ENCODE measurements at places on chromosomes 16 and 17.
A peak's percentile ranks its signal among the peaks of the same experiment; 100 is the strongest.

DNA sequence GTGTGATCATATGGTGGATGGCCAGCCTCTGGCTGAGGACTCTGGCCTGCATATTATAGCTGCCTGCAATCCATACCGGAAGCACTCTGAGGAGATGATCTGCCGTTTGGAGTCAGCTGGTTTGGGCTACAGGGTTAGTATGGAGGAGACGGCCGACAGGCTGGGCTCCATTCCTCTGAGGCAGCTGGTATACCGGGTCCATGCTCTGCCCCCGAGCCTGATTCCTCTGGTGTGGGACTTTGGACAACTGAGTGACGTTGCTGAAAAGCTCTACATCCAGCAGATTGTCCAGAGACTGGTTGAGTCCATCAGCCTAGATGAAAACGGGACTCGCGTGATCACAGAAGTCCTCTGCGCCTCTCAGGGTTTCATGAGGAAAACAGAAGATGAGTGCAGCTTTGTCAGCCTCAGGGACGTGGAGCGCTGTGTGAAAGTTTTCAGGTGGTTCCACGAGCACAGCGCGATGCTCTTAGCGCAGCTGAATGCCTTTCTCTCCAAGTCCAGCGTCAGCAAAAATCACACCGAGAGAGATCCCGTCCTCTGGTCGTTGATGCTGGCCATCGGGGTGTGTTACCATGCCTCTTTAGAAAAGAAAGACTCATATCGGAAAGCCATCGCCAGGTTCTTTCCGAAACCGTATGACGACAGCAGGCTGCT lies 69.0 kb upstream of the ENDOV start:
- DNase-seq: no peak

- DNase-seq: no peak
These were observed 85.7 kb downstream of the CDYL2 start for GRCh38 chr16:80718480-80719220.

GRCh38 chr16:740459-740763 lies 386 bp downstream of the CIAO3 start:
- no peak for DNase-seq

DNA sequence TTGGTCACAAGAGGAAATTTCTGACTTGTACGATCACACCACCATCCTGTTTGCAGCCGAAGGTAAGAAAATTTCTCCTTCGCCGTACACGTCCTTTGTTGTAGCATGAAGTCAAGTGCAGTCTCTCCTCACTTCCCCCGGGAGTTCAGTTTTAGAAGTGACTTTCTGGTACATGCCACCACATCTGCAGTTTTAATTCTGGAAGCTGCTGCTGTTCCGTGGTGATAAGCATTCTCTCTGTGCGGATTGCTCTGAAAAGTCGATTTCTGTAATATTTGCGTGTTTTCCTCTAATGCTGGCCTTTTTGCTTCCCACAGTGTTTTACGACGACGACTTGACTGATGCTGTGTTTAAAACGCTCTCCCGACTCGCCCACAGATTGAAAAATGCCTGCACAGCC lies 20.6 kb downstream of the METTL22 start:
- DNase-seq: no peak

- no peak for DNase-seq
These were observed 299.4 kb upstream of the IRX3 start for GRCh38 chr16:54585998-54586340.

DNA sequence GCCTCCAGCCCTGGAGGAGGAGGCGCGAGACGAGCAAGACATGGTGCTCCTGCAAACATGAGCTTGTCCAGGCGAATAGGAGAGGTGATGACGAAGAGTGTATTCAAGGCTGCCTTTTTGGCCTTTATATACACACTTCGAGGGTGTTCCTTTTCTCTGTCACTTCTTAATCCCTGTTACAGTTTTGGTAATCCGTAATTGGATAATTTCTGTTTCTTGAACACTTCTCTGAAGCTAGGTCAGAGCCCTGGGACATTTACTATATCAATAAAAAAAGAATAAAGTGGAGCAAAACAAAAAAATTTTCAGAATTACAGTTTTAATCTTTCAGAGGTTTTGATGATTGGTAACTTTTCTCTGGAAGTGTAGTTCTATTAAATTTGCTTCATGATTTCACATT lies at the start of gene KRT24:
Gene KRT24 (minus strand): TSS at position 101 of the 400 bp plus-strand sequence. CDS start 59 bp downstream, at position 42.
- no peak for DNase-seq

DNA sequence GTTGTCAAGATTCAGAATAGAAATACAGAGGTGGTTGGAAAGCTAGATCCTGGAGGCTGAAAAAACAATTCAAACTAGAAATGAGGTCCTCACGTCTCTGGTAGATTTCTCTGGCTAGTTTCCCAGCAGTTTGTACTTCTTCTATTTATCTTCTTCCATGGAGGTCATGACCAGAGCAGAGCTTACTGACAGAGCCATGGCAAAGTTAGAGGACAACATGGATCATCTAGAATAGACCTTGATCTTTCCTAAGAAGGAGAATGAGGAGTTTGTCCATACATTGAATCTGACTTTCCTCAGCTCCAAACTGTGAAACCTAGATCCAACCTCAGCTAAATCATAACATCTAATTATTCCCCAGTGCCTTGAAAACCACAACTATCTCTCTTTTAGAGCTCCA lies 900.8 kb upstream of the GOT2 start:
- no peak for DNase-seq

GRCh38 chr16:53372992-53373871 lies 61.0 kb upstream of the RBL2 start:
- DNase-seq: peak; percentile 76

GRCh38 chr17:27521281-27522027 lies 65.2 kb downstream of the KSR1 start:
- no peak for DNase-seq

- DNase-seq: no peak
These were observed 22.9 kb upstream of the LITAF start for GRCh38 chr16:11609474-11610120.

DNA sequence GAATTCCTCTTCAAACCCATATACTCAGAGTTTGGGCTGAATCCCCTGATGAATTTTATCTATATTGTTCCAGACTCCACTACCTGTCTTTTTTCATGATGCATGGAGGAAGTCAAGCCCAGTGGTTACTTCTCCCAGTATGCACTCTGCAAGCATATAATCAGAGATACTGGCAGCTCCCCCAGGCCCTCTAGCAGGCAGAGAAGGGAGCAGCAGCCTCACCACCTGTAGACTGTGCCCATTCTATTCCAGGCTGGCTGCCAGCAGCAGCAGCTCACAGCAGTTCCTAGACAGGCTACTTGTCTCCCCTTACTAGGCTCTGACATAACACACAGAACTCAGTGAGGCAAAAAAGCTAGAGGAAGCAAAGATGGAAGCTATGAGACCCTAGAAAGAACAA lies 3.4 kb downstream of the MKS1 start:
- DNase-seq: no peak

- DNase-seq: no peak
These were observed 28.9 kb upstream of the ETV4 start for GRCh38 chr17:43574896-43575525.

DNA sequence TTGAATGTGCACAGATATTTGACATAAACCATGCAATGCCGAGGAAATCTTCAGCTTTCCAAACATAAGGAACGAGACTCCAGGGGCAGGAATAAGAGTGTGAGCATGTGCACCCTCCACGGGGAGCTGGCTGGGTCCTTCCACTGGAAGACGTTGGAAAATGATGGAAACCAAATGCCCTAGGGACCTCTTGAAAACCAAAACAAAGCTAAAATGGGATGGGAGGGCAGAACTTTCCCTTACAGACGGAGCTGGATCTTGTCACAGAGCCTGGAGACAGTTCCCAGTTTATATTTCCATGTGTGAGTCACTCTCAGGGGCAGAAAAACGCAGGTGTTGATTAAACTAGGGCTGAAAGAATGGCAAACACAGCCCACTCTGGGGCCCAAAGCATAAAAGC lies 34.4 kb upstream of the DNAH17 start:
- DNase-seq: no peak

DNA sequence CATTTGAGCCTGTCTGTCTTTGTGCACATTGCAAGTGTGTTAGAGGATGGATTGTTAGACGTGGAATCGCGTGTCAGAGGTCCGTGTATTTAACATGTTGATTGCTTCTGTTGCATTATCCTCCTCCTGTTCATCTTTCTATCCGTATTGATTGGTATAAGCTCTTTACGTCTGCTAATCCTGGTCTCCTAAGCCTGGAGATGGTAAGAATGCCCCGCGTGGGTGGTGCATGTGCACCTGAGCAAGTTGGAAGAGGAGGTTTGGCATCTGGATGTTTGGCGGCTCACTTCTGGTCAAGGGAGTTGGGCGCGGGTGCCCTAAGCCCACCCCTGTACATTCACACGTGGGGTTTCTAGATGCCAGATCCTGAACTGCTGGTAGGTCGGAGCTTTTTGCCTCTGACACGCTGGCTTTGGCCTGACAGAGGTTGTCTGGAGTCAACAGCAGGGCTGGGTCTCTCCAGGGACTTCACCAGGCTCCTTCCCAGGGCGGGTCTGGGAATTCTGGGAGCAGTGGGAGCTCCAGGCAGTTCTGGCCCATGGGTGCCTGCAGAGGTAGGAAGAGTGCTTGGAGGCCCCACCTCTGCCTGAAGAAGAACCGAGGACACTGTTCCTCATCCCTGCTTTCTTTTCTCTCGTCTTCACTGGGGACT lies 107.3 kb downstream of the OR1D5 start:
- no peak for DNase-seq
